Brain pericyte (primary cell): ENCODE measurements at places on chromosomes 2 and 18.

DNA sequence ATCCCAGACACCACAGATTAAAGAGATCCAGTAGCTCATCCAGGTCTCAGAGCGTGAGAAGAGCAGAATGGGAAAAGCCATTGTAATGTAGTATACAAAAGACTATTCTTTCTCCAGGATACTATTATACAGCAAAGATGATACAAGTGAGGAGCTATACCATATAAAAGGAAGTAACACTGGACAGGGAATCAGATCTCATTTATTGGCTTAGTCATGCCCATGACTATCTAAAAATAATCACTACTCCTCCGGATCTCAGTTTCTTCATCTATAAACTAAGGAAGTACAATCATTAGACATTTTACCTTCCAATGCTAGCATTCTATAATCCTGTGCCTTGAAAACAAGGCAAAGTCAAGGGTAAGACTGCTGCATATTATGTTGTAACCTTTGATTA lies 19.4 kb downstream of the KRCC1 start:
- no peak for DNase-seq

- peak; percentile 13 for DNase-seq
Measured at GRCh38 chr2:171522052-171522787, at the start of gene CYBRD1. Gene CYBRD1 (plus strand): TSS chr2:171522474. CDS start chr2:171522546, 72 bp downstream.

DNA sequence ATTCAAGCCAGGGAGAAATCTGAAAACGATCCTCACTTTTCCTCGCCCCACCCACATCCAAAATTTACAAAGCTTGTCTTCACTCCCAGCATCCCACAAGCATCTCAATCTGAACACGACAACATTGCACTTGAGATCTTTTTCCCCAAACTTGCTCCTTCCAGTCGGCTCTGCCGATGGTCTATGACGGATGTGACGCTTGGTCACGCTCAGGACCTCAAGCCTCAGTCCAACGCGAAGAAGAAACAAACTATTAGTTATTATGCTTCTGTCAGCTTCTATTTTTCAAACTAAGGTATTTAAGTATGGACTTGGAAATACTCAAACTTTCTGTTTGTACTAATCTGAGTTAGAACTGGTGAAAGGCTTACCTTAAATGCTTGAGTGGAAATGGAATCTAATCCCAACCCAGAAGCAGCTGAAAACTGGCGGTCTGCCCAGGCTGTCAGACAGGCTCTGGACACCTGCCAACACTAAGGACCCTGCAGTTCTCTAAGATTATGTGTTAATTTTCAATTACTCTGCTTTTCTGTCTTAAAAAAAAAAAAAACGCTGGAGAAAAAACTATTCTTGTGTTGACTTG lies 132.1 kb upstream of the DNMT3A start:
- no peak for DNase-seq

GRCh38 chr2:47508641-47509040 lies 105.7 kb downstream of the MSH2 start:
- no peak for DNase-seq

- no peak for DNase-seq
Measured at GRCh38 chr2:54579682-54580620, 123.8 kb downstream of the SPTBN1 start.

DNA sequence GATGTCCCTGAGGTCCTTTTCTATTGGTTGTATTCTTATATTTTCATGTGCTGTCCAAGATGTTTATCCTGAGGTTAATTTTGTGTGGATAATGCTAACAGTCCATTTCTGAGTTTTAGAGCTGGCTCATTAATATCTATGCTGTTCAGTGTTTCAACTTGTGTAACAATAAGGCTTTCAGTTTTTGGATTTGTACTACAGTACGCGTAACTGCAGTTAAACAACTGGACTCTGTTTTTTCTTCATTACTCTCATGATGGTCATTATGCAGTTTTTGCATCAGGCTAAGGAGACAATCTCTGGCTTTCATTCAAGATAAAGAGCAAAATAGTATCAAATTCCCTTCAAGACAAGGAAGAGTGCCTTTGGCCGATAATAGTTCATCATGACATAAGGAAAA lies 1364.8 kb downstream of the DPP10 start:
- no peak for DNase-seq
